ENCODE measurements at places on chromosomes 4 and X.

GRCh38 chr4:1241466-1241935 lies 7.4 kb downstream of the CTBP1 start:
- DNase-seq = no peak

DNA sequence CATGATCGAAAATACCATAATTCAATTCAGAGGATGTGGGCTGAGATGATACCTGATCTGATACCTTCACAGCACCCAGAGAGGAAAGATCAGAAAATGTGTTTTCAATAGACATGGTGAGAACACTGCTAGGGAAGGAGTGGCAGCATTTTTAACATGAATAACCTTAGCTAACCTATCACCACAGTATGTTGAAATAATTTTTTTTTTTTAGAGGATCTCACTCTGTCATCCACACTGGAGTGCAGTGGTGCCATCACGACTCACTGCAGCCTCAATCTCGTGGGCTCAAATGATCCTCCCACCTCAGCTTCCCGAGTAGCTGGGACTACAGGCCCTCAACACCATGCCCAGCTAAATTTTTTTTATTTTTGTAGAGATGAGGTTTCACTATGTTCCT lies 90.5 kb upstream of the RAPGEF2 start:
- no peak for DNase-seq

DNA sequence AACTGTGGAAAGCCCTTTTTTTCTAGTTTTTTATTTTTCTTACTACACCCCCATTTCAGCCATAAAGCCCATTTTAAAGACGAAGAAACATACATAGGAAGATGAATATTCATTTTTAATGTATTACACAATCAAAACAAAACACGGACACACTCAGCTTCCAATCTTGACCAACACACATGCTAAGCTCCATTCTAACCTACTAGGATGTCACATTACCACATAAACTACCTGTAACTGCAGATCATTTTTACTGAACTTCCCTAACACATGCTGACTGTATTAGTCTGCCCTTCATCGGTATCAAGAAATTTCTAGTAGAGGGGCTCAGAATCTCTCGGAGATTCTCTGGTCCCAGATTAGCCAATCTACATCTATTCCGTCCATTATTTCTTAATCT lies 1.8 kb downstream of the CCNI start:
- no peak for DNase-seq

DNA sequence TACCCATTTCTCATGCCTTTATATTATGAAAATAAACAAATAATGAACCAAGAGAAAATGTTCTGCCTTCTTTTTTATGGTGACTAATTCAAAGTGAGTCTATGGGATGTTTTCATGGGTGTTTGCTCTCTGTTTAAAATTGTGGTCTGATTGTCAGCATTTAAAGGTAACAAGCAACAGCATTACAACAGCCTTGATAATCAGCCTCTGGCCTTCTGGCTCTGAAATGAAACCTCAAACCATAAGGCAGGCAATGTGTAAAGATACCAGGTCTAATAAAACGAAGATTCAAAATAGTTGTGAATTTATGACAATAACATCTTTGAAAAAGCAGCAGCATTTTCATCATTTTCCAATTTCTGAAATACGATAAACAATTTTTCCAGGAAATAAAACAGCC lies 63.7 kb downstream of the FAM13A start:
- DNase-seq = no peak

DNA sequence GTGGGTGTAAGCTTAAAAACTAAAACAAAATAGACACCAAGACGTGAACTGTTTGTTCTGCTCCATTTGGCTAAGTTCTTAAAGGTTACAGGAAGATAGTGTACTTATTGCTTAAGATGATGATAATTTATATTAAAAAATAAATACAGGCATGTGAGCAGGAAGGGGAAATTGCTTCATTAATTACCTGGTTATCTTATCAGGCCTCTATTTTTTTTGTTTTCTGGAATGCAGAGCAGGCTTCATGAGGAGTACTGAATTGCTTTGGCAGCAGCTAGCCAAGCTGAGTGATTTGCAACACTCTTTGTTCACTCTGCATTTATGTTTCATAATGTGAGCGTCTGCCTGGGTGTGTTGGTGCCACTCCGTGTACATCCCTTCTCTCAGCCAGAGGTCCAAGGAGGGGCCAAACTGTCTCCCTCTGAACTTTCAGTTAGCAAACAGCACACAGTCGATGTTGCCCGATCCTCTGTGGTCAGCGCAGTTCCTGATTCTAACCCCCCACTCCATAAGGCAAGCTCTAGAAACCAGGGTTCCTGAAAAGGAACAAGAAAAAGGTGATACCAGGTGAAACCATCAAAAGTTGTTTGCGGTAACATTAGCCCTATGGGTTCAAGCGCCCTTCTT lies 348.2 kb downstream of the SPRY1 start:
- DNase-seq = no peak

DNA sequence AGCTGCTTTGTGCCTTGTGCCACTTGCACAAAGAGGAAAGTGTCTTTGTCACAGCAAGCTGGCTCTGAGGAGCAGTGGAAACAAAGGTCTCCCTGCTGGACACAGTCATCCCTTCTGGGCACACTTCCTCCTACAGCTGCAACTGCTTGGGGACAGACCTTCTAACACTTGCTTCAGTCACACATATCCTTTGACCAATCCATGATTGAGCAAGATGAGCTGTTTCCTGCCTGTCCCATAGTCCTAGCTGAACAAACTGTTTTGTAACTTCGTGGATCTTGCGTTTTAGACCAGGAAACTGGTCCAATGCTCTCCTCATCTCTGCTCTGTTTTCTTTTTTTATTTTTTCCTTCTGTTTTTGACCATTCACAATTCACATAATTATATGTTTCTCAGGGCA lies 98.5 kb downstream of the RRAGB start:
- no peak for DNase-seq

DNA sequence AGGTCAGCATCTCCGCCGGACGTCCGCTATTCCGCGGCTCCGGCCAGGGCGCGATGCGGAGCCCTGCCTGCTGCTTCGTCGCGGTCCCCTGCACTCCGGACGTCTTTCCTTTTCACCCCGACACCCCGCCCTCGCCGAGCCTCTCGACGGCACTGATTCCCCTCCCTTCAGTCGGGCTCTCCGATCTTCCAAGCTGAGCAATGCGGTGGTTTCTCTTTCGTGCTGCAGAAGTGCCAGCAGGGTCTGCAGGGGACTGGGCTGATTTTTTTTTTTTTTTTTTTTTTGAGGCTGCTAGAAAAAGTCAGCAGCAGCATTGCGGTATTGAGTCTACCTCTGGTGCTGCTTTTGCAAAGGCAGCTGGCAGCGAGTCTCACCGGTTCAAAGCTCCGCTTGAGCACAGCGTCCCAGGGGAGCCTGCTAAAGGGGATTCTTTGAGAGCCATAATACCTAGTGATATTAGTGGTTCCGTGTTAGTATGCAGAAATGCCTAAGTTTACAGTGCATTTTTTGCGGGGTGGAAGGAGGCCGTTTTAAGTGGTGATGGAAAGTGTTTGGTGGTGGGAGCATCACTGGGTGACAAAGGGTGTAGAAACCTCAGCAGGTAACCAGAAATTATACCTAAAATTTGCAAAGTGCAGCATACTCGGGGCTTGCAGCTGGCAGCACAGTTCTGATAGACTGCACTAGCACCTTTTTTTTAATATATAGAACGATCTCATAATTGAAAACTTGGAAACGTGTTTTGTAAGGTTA lies 969 bp downstream of the STIM2 start:
- peak; percentile 68 for DNase-seq

DNA sequence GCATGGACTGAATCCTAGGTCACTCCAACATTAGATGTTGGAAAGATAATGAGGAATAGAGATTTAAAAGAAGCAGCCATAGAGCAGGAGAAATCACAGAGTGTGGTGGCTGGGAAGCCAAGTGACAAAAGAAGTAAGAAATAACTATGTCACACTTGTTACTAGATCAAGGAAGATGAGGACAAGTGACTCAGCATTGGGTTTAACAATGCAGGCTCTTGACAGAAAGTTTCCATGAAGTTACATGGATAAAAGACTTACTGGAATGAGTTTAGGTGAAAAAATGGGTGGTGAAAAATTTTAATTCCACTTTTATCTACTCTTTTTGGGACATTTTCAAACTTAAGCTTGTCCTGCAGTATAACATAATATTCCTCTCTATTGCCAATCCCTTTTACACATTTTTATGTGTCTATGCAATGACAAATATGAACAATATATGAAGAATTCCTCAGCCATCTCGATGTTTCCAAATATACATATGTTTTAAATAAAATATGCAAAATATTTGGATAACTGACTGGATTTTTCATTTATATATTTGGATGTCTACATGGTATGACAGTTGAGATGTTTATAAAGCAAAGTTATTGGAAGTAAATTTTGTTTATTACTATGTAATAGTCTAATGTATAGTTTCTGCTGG lies 462.6 kb downstream of the IL15 start:
- no peak for DNase-seq

DNA sequence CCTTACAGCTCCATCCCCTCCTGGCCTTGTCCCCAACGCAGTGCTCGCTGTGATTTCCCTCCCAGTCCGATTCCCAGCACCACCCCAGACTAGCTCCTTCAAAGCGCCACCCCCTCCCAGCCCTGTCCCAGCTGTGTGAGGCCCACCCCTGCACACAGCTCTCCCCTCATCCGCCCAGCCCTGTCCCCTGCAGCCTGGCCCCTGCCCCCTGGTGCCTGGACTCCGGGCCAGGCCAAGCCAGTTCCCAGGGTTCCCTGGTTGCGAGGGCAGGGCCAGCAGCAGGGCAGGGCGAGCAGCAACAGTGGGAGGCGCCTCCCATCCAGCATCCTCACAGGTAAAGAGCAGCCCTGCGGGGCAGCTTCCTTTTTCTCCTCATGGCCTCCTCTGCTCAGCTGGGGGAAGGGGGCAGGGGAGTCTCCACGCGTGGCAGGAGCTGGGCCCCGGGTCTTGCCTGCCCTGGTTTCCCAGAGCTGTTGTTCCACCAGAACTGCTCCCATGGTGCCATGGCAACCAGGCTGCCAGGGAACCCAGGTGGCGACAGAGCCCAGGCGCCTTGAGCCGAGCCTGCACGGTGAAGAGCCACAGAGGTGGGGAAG lies 24.8 kb downstream of the IQSEC2 start:
- DNase-seq = no peak

DNA sequence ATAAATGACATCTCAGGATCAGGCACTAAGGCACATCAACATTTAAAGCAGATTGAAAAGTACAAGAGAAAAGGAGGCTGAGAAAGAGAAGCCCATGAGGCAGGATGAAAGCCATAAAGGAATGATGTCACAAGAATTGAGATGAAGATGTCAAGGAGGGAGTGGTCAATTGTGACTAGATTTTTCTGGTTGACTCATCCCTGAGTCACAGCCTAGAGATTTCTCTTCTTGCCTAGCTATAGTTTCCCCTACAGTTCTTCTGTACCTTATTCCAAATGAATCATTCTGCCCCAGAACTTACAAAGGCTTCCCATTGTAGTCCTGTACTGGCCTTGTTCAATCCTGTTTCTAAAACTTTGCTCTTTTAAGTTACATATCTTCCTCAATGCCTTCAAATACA lies 3.4 kb upstream of the USP53 start:
- DNase-seq = no peak

DNA sequence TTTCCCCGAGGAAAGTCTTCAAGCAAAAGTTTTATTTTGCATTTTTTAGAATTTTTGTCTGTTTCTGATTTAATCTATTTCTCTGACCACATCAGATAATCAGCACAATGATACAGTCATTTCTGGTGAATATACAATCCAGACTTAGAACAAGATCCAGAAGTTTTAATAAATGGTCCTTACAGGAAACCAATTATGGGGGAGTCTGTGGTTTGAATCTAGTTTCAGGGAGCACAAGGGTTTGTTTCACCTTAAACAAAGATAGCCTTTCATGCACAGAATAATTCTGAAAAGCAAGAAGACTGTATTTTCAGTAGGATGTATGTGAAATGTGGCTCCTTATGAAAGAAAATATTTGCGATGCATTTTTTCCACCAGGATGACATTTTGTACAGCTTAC lies 158.5 kb upstream of the ARSJ start:
- DNase-seq = no peak

- no peak for DNase-seq
Observed at GRCh38 chr4:92059615-92060014, 244.2 kb upstream of the GRID2 start.

DNA sequence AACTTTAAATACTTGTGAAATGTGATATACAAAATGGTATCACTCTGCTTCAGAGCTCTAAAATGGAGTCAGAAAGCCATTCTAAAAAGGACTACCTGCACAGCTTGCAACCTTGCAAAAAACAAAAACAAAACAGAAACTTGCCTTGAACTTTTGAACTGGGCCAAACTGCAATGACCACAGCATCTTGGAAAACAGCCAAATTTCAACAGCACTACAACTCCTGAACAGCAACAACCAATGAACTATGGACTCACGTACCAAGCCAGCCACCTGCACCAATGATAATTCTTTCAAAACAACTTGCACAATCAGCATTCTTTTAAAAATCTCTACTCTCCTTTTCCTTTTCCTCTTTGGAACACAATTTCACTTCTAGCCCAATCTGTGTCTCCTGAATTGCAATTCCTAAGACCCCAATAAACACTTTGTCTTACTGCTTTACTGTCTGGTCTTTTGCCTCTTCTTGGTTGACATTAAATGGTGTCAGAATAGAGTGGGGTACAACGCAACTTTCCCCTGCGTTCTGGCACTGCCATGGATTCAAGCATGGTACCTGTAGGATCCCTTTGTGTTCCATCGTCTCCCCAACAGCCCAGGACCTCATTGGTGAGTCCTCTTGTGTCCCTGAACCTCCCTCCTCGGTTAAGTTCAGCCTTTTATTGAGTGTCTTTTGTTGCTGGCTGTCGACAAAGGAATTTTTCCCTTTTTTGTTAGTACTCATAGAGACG lies 35.7 kb upstream of the FMR1 start:
- no peak for DNase-seq

DNA sequence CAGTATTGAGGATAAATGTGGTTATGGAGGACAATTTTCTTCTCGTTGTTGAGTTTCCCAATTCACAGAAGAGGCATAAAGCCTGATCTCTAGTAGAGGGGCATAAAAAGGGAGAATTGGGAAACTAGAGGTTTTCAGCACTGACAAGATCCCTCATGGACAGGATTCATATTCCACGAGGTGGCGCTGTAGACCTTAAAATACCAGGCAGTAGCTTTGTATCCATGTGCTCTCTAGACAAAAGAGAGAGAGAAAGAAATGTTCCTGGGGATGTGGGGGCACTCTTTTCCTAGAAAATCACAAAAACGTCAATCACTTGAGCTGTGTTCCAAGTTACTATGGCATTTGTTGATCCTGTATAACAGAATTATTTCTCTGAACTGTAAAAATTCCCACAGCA lies 128.3 kb downstream of the MAGEE1 start:
- no peak for DNase-seq

GRCh38 chr4:1459081-1459721 lies 53.0 kb upstream of the NKX1-1 start:
- no peak for DNase-seq
